ENCODE measurements at places on chromosomes 16 and 17. TPM values are rescaled to one million over a fixed set of nuclear protein-coding genes. Genes with fewer than 3 reads are reported as not detected.

DNA sequence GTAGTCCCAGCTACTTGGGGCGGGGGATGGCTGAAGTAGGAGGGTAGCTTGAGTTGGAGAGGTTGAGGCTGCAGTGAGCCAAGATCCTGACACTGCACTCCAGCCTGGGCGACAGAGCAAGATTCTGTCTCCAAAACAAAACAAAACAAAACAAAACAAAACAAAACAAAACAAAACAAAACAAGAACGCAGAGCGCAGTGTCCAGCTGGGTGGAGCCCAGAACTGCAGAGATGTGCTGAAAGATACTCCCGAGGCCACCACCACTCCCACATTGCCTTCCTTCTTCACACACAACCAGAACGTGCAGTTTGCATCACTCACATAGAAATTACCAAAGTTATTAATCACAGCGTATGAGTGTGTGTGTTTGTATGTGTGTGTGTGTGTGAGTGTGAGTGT, 222.9 kb upstream of the ASIC2 start:
- DNase-seq = no peak

GRCh38 chr17:10111907-10112452, 86.4 kb downstream of the GAS7 start:
- no peak for DNase-seq

DNA sequence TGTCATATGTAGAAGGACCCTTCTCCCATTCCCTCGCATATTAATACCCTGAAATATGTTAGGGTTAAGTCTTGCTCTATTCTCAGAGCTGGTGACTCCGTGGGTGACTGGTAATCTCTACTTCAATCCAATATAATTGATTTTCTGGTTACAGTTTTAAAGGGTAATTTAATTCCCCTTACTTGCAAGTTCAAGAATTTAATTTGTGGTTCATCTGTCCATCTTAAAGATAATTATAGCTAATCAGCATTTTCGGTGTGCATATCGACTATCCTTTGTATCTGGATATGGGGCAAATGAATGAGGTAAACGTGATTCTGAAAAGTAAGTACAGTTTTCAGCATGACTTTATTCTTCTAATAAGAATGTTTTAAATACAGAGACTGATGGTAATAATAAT, 250.0 kb downstream of the CNTNAP4 start:
- DNase-seq = no peak

GRCh38 chr16:3317315-3317999, 12.2 kb downstream of the ZNF75A start:
- no peak for DNase-seq

- DNase-seq = no peak
These were observed 45.3 kb downstream of the WNT3 start for GRCh38 chr17:46773221-46773605.

GRCh38 chr16:56861092-56861610, 3.9 kb upstream of the SLC12A3 start:
- no peak for DNase-seq

DNA sequence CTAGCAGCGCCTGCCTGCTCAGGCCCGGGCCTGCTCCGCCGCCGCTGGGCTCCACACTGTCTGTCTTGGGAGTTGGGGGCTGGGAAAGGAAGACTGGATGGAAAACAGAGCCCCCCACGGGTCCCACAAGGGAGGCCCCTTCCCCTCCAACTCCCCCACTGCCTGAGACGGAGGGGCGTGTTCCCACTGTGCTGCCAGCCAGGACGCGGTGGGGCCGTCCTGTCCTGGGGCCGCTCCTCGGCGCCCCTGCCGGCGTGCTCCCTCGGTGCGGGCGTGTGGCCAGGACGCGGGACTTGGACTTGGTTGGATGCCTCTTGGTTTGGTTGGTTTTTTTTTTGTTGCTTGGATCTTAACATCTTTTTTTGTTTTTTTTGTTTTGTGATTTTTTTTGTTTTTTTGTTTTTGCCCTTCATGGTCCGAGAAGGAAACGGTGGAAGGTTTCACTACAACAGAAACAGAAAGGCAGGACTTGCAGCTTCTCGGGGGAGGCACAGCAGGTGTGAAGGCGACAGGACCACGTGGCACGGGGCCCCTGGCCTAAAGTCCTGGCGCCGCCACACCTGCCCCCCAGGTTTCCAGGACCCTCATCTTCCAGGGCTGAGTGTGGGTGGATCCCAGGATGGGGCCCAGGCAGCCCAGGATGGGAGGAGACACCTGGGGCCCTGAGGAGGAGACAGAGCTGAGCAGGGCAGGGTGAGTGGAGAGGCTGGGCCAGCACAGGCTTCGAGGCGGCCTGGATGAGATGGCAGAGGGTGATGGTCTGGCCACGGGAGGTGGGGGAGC, 16.0 kb downstream of the ENGASE start:
- DNase-seq = no peak

PEX12 gene
- total RNA-seq = 2.9 TPM

ACBD4 gene
- total RNA-seq = 18.9 TPM

PRR35 gene
- total RNA-seq = not detected

HOXB1 gene
- total RNA-seq = not detected

SHCBP1 gene
- total RNA-seq = 0.74 TPM

Measured in vagina (tissue), 2 donors.